ENCODE measurements at places on chromosomes 4 and X.

DNA sequence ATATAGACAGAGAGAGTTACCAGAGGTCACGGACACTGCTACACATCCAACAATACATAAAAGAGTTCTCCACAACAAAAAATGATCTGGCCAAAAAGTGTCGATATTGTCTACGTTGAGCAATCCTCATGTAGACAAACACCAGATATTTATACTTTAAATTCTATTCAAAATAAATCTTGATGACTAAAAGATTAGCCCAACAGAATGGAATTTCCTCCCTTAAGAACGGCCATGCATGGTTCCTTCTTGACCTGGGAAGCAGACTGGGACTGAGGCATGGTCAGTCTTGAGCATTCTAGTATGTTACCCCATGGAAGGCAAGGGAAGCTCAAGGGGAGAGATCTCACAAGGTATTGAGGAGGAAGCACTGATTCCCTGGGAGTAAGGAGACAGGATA, 43.5 kb downstream of the LHFPL1 start:
- no peak for DNase-seq
- H3K27ac ChIP-seq = no peak overlapping the region
- H3K36me3 ChIP-seq = no peaks in the 10 kb centered on the region
- H3K4me1 ChIP-seq = no peaks in the 10 kb centered on the region
- H3K27me3 ChIP-seq = no peaks in the 10 kb centered on the region

DNA sequence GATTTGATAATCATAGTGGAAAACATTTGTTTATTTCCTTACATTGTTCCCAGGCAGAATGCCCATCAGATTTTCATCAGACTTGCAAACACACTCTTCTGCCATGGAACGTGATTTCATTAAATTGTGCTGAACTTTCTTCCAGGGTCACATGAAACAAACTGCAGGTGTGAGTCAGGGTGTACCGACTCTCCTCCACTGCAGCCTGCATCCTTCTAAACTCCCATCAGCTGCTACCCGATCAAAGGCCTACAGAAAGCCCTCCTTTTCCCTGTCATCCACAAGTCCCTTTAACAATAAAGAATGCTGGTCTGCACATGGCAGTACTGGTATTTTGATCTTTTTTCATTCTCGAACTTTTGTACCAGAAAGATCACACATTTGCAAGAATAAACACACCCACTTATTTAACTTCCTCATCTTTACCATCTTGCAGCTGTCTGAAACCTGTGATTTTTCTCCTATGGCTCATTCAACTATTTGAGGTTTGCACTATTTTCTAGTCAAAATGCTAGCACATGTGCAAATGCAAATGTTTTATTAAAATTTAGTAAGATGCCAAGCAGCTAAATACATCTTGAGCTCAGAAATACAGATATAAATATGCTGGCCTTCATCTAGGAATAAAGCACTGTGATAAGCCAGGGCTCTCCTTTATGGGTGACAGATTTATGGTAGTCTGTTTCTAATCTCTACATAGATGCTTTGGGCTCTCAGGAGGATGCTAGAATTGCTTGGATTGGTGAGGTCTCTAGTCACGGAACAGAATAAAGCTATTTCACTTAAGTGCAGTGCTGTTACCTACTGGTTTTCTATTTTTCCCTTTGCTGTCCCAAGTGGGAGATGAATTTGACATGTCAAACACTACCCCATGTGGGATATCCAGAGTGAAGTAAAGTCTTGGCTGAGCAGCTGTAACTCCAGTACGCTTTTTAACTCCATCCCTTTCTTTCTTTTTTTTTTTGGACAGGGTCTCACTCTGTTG, 25.8 kb upstream of the ARHGAP24 start:
- no peaks in the 10 kb centered on the region for H3K27me3 ChIP-seq
- H3K4me3 ChIP-seq = no peak overlapping the region
- H3K36me3 ChIP-seq = no peaks in the 10 kb centered on the region
- no peak overlapping the region for H3K27ac ChIP-seq

- no peak overlapping the region for H3K4me3 ChIP-seq
- no peak overlapping the region for H3K27ac ChIP-seq
- no peaks in the 10 kb centered on the region for H3K27me3 ChIP-seq
These were observed 32.5 kb downstream of the DLG3 start for GRCh38 chrX:70476934-70477733.

DNA sequence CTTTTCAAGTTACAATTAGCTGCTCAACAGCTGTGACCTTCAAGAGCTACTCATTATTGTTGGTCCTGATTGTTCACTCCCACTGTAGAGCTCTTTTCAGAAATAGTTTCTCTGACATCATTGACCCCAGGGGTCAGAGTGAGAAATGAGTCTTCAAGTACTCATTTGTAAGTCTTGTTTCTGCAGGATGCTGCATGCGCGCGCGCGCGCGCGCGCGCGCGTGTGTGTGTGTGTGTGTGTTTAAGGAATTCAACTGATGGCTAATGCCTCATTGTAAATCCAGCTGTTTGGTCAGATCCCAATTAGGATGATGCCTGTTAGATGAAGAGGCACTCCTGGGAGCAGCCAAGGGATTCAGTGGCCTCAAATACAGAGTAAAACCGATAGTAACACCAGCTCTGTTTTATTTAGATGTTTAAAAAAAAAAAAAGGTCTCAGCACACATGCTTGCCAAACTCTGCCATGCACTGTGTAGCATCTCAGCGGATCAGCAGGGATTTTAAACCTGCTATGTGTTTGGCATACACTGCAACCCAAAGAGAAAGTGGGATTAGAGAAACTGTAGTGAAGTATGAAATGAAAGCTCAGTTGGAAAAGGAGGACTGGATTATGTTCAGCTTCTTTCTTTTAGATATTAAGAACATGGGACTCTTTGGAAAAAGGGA, 332.3 kb downstream of the ADGRL3 start:
- no peaks in the 10 kb centered on the region for H3K27me3 ChIP-seq
- no peaks in the 10 kb centered on the region for H3K36me3 ChIP-seq
- H3K4me1 ChIP-seq = no peaks in the 10 kb centered on the region
- no peak overlapping the region for H3K4me3 ChIP-seq

- H3K4me1 ChIP-seq = no peaks in the 10 kb centered on the region
- no peak for DNase-seq
- H3K36me3 ChIP-seq = no peaks in the 10 kb centered on the region
- H3K4me3 ChIP-seq = no peak overlapping the region
- no peak overlapping the region for H3K27ac ChIP-seq
- peaks cover 6% of the 10 kb centered on the region for H3K27me3 ChIP-seq
These were observed 62.5 kb downstream of the BANK1 start for GRCh38 chr4:101853028-101853427.
